ENCODE measurements at places on chromosomes 7 and 10.
A peak's percentile ranks its signal among the peaks of the same experiment; 100 is the strongest.

- DNase-seq: peak; percentile 57
These were observed 124.5 kb upstream of the RET start for GRCh38 chr10:42952349-42952748.

DNA sequence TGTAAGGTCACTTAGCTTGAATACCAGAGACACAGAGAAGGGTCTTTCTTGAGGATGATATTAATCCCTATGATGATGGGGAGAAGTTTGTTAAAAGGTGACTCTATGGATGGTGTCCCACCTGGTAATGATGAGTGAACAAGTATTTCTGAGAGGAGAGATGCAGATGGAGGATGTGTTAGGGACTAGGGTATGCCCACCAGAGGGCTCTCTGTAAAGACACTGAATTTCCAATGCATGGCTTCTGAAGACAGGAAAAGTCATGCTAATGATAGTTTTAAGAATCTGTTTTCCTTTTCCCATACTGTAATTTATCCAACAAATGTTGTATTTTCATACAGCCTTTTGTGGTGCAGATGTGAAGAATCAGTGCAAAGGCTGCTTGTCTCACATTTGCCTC is 1250.9 kb upstream of the CELF2 start:
- DNase-seq: no peak

DNA sequence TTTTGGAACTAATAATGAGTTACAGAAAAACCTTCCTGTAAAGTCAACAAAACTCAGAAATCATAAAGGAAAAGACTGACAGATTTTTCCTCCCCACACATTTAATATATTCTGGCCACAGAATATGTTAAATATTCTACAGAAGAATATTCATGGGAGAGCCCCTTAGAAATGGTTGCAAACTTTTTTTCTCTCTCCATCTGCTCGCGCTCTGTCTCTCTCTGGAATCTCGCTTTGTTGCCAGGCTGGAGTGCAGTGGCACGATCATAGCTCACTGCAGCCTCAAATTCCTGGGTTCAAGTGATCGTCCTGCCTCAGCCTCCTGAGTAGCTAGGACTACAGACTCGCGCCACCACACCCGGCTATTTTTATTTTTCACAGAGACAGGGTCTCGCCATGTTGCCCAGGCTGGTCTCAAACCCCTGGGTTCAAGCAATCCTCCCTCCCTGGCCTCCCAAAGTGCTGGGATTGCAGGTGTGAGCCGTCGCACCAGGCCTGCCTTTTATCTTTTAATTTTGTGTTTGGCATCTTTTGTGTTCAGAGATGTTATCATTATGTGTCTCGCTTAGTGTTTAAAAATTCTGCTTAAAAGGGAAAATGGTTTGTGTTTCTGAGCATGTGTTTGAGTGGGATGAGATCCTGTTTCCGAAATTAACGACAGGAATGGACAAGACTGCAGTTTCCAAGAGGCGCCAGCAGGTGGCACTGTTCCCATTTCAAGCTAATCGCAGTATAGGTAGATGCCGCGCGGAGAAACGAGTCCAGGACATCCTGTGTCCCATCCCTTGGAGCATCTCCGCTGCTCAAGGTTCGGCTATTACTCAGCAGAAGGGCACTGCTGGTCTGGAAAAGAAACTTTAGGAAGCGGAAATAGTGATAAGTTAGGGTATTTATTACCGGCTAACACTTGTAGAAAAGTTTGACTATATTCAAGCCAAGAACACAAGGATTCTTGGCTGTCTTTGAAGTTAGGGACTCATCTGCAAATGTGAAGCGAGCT is 23.1 kb upstream of the ST7 start:
- no peak for DNase-seq

GRCh38 chr7:67505449-67505848 is 508.8 kb downstream of the TYW1 start:
- no peak for DNase-seq

GRCh38 chr7:139186146-139186545 is 44.9 kb upstream of the UBN2 start:
- no peak for DNase-seq

- no peak for DNase-seq
These were observed 16.1 kb upstream of the CUZD1 start for GRCh38 chr10:122861711-122862161.

- no peak for DNase-seq
These were observed 521.6 kb upstream of the MGMT start for GRCh38 chr10:128945398-128945797.

DNA sequence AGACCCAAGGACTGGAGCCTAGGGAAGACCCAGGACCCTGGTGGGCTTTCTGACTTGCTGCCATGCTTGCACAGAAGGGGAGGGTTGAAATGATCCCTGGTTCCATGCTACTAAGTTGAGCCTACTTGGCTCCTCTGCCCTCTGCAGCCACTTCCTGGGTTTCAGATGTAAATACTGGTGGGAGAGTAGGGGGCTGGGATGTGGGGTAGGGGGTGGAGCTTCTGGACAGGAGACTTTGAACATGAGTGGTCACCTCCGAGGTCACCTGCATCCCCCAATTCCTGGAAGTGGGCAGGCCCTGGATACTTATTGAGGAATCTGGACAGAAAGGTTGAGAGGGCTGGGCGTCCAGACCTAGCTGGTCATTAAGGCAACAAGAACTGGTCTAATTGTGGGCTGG is 2.9 kb upstream of the ZMIZ1 start:
- no peak for DNase-seq

DNA sequence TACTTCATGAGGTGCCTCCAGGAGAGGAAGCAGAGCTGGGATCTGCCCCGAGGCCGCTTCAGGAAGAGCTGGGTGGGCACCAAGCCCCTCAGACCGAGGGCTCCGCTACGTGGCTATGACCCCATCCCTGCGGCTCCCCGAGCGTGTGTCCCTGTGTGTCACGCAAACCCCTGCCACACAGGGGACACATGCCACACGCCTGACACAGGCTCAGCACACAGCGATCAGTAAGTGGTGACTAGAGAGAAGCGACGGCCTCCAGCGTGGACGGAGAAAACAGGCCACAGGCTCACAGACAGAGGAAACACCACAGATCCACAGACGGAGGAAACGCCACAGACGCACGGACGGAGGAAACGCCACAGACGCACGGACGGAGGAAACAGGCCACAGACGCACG is 18.5 kb downstream of the DIP2C start:
- no peak for DNase-seq

DNA sequence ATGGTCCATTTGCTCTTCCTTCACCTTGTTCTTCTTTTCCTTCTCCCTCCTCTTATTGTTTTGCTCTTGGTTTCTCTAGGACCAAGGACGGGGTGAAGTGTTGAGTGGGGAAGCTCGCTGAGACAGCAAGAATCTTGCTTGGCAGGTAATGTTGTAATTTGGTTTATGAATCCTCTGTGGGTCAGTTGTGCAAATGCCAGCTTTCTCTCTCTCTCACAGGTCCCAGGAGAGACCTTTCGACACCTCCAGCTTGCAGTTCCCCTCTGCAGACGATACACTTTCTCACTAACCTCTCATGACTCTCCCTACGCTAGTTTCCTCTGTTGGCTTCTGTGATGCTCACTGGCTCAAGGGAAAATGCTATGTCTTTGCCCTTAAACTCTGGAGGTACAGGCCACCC is 77.0 kb downstream of the FRMD4A start:
- DNase-seq: no peak

- no peak for DNase-seq
These were observed 26.5 kb downstream of the HDAC9 start for GRCh38 chr7:18521945-18522566.

All from iPS DF 19.7 (cell line).